Retina (tissue), 1 donor: ENCODE measurements at places on chromosomes 16 and 17.

DNA sequence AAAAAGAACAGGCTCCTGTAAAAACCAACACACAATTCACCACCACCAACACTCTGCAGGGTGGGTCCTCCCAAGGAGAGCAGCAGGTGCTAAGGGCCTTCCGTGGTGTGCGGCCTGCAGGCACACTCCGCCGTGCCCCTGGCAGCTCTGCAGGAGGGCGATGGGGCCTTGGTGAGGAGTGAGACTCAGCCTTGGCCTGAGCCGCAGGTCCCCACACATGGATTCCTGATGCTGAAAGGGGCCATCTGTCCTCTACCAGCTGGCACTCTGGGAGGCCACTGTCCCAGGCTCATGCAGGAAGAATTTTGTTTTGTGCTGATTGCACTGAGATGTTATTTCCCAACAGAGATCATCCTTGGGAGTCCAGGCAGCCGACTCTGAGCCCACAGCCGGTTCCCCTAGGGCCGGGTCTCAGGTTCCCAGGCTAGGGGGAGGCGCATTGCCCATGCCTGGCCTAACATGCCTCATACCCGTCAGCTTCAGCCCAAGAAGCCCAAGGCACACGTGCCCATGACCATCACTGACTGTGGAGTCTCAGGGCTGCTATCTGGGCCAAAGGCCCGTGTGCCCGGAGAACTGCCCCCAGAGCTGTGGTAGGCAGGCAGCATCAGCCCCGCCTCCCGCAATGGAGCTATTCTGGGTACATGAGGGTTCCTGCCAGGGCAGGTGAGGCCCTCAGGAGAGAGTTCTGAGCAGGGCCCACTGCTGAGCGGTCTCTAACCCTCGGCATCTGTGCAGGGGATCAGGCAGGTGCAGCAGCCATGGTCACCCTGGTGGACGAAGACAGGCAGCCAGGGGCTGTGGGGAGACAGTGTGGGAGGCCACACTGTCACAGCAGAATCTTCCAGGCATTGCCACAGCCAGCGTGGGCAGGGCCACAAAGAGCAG is 97.9 kb upstream of the ZNF469 start:
- no peak for DNase-seq

- no peak for DNase-seq
These were observed 2.4 kb downstream of the SPN start for GRCh38 chr16:29665294-29666077.

- DNase-seq, result peak; percentile 98
These were observed at the start of gene PARN for GRCh38 chr16:14629919-14630619. TSS of gene PARN (minus strand) at chr16:14630260. CDS start at chr16:14630125, 135 bp downstream.

GRCh38 chr16:10995565-10995964 is 51.2 kb downstream of the CLEC16A start:
- DNase-seq, result no peak

- DNase-seq, result no peak
These were observed 83.8 kb downstream of the VPS53 start for GRCh38 chr17:630801-631200.
